ENCODE measurements at places on chromosomes 1 and 21.

DNA sequence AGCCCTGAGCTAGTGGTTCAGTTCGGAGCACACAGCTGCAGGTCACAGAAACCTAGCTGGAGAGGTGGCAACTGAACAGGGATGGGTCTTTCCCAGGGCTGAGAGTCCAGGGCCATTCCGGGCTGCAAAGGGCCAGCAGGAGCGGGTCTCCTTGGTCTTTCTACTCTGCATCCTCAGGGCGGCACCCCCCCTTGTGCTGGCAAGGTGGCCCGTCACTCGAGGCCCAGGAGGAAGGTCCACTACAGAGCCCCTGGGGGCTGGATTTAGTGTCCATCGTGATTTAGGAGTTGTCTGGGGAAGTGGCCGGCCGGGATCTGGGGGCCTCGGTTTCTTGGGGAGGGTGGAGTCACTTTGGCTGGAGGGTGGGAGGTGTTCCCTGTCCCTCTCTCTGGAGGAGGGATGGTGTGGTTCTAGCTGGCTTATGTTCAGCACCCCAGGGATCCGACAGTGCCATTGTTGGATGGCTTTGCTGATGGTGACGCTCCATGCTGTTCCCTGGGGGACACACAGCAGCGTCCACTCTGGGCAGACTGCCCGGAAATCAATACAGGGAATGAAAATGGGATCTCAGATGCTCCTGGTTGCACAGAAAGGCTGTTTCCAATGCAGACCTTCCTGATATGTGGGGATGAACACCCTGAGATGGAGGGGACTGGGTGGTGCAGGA, 64.4 kb downstream of the UMODL1 start:
- DNase-seq, result no peak

DNA sequence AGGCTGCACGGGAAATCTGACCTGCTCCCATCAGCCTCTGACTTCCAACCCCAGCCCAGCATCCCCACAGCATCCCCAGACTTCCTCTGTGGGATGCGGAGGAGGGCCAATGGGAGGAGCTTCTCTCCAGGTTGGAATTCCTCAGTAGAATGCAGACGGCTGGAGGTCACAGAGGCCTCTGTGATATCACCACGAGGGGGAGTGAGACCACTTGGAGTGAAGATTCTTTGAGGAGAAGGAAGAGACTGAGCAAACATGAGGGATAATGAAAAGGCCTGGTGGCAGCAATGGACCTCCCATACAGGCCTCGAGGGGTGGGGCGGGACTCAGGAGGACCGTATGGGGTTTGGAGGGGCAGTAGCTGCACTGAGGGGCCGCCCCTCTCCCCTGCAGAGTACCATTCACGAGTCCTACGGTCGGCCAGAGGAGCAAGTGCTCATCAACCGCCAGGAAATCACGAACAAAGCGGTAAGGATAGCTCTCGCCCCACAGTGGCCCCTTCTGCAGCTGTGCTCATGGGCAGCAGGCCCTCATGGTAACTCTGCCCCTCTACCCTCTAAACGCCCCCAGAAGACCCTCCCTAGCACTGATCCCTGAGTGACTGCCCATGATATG, at the start of gene CATSPER4:
CATSPER4 (plus strand) TSS at position 230 of the 615 bp plus-strand sequence; CDS start at position 256, 26 bp downstream.
- DNase-seq, result no peak

DNA sequence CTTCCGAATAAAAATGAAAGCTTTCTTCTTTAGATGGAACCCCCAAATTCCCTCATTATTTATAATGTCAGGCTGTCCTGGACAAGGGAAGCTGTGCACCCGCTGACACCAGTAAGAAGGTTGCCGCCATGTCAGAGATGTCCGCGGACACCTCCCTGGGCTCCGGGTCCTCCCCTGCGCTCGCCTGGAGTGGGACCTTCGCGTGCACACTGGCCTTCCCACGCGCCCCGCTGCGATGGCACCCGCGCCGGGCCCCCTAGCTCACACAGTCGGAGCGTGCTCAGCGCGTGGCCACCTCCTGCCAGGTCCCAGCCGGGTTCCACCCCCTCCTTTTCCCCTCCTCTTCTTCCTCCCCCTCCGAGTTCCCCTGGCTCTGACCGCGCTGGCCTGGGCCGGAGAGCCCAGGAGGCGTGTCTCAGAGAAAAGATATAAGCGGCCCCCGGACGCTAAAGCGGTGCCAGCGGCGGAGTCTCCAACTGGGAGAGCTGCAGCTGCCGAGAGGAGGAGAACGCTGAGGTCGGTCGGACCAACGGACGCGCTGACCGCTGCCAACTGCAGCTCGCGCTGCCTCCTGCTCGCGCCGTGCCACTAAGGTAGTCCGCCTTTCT, at the start of gene G0S2:
G0S2 (plus strand) TSS at position 456 of the 608 bp plus-strand sequence. CDS start 273 bp downstream, outside the sequence.
- DNase-seq, result no peak

- DNase-seq, result no peak
Observed at GRCh38 chr1:7045897-7046296, 260.6 kb downstream of the CAMTA1 start.

- DNase-seq, result no peak
Observed at GRCh38 chr1:16156848-16157495, 1.1 kb upstream of the EPHA2 start.

GRCh38 chr1:215845234-215845891, 278.3 kb downstream of the KCTD3 start:
- DNase-seq, result no peak

DNA sequence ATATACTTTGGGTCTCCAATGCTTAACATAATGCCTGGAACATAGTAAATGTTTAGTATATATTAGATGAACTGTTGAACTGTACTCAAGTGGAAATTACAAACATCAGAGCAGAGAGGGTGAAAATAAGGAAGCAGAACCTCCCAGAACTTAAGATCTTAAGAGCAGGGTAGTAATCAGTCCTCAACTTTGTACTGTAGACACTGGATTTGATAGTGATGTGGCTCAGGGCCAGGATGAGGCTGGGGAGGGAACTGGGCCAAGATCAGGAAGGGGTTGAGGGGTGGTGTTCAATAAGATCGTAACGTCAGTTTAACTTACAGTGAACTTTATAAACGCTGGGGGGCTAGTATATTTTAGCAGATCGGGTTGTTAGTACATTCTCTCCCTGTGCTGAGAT, 15.4 kb downstream of the MPZL1 start:
- no peak for DNase-seq

DNA sequence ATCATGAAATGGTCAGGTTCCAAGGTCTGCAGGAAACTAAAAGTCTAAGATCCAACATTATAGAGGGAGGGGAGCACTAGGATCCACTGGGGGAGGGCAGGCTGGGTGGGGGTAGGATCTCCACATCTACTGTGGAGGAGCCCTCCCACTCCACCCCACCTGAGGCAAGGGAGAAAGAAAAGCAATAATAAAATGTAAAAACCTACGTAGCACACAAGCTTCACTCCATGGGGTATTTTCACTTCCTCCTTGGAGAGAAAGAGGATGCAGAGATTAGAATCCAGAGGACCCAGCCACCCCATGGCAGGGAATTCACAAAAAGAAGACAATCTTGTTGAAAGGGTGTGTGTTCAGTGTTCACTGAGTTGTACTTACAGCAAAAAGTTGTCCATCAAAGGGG, 14.4 kb downstream of the SPOCD1 start:
- no peak for DNase-seq

DNA sequence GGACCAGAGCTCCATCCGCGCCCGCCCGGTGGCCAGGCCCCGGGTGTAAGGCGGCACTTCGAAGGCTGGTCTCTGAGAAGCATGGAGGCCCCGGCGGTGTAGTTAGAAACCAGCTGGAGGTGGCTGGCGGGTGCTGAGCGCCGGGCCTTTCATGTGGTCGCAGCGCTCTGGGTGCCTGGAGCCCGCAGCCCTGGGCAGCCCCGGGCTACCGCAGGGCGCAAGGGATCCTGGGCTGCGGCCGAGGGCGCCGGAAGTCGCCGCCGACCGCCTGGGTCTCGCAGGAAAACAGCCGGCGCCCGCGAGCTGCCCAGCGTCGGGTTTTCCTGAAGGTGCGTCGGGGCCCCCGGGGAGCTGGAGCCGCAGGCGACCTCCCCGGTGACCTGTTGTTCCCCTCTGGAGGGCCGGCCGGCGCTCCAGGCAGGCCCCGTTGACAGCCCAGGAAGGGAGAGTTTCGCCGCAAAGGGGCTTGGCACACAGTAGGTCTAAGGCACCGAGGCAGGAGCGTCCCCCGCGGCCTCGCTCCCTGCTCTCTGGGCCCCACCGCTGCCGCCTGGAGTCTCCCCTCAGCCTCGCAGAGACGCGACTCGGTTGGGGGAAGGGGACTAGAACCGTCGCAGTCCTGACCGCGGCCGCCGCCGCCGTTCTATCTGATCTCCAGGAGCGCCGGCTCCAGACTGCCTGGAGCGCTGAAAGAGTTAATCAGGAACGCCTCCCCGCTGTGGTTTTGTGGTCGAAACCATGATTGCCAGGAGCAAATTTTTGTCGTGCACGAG, 2.7 kb downstream of the GRHL3 start:
- DNase-seq, result peak; percentile 98

GRCh38 chr1:206580438-206581113, 31.7 kb downstream of the EIF2D start:
- no peak for DNase-seq

- DNase-seq, result no peak
Observed at GRCh38 chr1:153678519-153679336, at the start of gene NPR1. Gene NPR1, plus strand, starts transcription at chr1:153678688. Its CDS starts 421 bp downstream, at chr1:153679109.

DNA sequence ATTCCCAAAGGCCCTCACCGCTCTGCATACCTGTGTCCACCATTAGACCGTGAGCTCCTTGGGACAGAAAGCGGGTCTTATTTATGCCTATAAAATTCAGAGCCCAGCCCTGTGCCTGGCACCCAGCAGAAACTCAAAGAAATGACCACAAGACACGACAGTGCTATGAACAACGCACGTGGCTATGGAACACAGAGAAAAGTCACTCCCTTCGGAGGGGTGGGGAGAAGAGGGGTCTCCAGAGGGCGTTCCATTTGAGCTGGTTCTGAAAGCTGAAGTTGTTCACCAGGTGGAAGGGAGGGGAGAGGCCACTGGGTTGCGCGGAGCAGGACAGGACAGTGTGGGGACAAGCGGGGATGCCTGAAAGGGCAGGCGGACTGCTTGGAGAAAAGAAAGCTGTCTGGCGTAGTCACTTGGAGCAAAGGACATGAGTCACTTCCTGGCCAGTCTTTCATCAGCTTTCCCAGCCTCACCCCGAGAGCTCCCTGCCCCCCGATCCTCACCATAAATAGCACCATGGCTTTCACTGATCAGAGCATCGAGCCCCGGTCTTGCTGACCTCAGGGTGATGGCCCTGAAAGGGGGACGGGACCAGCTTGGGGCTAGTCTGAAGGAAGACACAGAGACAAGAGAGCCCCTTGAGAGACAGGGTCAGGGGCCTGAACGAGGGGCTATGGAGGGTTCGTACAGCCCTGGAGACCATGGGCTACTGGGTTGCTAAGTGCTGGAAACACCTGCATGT, 28.5 kb downstream of the ECE1 start:
- no peak for DNase-seq

GRCh38 chr1:8015809-8016165, 10.3 kb downstream of the ERRFI1 start:
- no peak for DNase-seq

DNA sequence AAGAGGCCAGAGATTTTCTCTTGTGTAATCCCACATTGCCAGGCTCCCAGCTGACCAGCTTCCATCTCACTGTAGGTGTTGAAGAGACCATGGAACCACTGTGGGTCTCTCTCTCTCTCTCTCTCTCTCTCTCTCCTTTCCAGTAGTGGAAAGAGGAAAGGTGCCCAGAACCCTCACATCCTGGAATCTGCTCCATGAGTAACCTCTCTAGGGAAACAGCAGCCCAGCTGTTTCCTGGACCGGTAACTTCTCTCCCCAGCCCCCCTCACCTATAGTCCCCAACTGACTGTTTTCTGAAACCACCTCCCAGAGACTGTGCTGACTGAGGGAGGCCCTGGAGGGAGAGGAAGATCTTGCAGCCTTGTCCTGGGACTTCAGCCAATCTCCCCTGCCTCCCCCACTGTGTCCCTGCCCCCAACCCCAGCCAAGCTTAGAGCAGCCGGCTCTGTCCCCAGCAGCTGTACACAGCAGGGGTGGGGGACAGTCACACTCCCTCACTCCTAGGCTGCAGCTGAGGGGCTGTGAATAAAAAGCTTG, 20.6 kb upstream of the SLC45A3 start:
- no peak for DNase-seq

DNA sequence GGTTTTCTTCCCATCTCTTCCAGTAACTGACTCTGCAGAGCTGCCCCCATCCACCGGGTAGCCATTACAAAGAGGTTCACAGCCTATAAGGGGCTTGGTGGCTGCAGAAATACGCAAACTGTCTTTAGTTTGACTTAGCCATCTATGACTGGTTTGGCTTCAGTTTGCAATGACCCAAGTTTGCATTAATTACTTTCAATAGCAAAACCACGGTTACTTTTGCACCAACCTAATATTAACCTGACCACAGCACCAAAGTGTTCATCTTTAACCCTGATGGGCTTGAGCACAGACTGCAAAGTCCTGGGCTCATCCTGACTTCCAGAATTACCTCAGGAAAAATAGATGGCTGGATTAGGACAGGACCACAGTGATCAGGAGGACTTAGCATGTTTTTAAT, 2.2 kb upstream of the HAO2 start:
- no peak for DNase-seq

DNA sequence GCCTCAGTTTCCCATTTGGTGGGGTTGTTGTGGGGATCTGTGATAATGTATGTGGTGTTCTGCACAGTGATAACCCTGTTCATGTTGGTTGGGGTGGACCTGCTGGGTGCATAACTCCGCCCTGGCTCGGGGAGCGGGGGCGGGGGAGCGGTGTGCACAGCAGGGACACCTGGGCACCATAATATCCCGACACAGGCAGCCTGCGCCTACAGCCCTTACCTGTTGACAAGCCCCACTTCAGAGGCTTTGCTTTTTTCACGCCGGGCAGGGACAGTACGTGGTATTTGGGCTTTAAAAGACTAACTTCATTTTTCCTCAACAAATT, 48.0 kb upstream of the ACOT11 start:
- no peak for DNase-seq

DNA sequence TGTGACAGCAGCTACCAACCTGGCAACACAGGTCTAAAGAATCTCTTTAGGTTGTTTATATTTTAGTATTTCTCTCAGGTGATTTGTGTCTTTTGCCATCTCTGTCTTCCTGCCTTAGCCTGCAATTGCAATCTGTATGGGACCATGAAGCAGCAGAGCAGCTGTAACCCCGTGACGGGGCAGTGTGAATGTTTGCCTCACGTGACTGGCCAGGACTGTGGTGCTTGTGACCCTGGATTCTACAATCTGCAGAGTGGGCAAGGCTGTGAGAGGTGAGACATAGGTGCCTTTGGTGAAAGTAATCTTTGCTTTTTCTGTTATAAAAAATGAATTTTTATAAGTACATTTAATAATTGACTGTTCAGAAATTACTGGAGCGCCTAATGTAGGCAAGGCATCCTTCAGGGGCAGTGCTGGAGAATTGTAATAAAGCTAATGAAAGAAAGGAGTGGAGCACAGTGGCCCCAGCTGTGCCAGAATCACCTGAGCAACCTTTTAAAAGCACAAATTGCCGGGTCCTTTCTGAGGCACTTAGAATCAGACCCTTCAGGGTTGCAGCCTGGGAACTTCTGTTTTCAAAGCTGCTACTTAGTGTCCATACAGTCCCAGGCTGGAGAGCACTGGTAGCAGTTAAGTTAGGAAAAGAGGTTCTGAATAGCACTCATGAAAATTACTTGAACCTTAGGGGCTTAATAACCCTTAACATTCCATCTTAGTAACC, 60.6 kb upstream of the LAMC2 start:
- DNase-seq, result no peak
